ENCODE measurements at places on chromosomes 1 and 21.

GRCh38 chr1:36177589-36178431 lies 21.9 kb downstream of the MAP7D1 start:
- peaks cover 43% of the 10 kb centered on the region for H3K36me3 ChIP-seq
- no peaks in the 10 kb centered on the region for H3K4me1 ChIP-seq
- no peak for DNase-seq

DNA sequence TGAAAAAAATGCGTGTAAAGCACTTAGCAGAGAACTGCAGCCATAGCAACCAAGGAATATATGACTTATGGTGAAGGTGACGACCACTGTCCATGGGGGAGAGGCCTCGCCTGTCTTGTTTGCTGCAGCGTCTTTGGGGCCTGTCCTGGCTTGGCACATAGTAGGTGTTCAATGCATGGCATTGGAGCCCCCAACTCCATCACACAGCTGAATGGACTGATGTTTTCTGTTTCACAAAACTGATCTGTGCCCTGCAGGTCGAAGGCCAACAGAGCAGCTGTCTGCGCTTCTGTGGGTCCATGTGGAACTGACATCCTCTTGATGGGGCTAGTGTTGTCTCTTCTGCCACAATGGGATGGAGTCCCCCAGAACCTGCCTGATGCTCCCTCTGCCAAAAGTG lies 296.0 kb downstream of the PTPRU start:
- H3K4me1 ChIP-seq: no peaks in the 10 kb centered on the region
- no peak overlapping the region for H3K27ac ChIP-seq
- no peak for DNase-seq
- no peaks in the 10 kb centered on the region for H3K36me3 ChIP-seq
- H3K27me3 ChIP-seq: no peaks in the 10 kb centered on the region

DNA sequence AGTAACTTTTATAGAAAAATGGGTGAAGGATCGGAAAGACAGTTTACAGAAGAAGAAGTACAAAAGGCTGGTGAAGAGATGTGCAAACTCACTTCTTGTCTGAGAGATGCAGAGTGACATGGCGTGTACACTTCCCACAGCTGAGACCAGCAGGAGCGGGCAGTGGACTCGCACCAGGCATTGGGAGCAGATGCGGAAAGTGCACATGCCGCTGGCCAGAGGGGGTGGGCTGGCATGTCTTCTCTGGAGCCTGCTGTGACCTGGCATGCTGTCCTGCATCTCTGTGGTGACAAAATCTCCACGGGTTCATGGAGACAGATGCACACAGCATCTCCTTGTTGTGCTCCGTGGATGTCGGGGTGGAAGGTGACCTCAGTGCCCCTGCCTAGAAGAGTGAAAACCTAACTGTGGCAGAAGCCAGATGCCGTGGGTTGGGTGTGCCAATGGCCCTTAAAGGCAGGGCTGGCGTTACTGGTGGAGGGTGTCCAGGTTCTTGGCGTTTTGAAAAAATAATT lies 128.6 kb upstream of the COL6A1 start:
- no peaks in the 10 kb centered on the region for H3K27me3 ChIP-seq
- DNase-seq: no peak
- no peak overlapping the region for H3K27ac ChIP-seq
- no peaks in the 10 kb centered on the region for H3K4me1 ChIP-seq

DNA sequence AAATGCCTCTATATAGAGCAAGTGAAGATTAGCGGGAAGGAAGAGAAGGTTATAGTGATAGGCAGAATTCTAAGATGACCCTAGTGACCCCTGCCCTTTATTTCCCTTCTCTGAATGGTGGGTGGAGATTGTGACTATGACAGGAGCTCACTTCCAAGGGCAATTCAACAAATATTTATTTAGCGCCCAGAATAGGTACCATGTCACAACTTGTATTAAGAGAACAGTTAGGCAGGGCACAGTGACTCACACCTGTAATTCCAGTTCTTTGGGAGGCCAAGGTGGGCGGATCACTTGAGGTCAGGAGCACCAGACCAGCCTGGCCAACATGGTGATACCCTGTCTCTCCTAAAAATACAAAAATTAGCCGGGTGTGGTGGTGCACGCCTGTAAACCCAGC lies 236.0 kb upstream of the POGK start:
- no peaks in the 10 kb centered on the region for H3K36me3 ChIP-seq
- H3K4me3 ChIP-seq: no peak overlapping the region
- no peak for DNase-seq
- H3K27me3 ChIP-seq: no peaks in the 10 kb centered on the region
- H3K4me1 ChIP-seq: no peaks in the 10 kb centered on the region

DNA sequence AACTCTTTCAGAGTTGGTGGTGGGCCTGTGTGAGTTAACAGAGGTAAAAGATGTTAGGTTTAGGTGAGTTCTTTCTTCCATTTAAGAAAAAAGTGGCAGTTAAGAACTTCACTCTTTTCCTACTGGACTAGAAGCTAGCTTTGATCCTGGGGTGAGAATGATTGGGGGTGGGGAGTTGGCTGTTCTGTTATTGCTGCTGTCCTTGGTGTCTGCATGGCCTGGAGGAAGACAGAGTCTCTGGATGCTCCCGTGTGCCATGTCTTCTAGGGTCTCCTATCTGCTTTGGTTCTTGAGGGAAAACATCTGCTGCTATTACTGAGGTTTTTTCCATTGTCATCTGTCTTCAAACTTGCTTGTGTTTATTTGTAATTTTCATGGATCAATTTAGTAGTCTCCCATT lies 275.7 kb downstream of the HLX start:
- no peaks in the 10 kb centered on the region for H3K27me3 ChIP-seq
- H3K27ac ChIP-seq: no peak overlapping the region
- no peak for DNase-seq
